ENCODE measurements at places on chromosomes 7 and 10. TPM values are rescaled to one million over a fixed set of nuclear protein-coding genes. Genes with fewer than 3 reads are reported as not detected.

The SPDYE18 gene
- total RNA-seq = 0.28 TPM

The GATA3 gene
- total RNA-seq = 6.4 TPM

The UNC5B gene
- total RNA-seq = 1.5 TPM

The VPS41 gene
- total RNA-seq = 24.0 TPM

Data from A549 treated with Mapracorat at 1 μM for 4 hours (cell line).